ENCODE measurements at places on chromosomes 4 and X. TPM values are rescaled to one million over a fixed set of nuclear protein-coding genes. Genes with fewer than 3 reads are reported as not detected.

DNA sequence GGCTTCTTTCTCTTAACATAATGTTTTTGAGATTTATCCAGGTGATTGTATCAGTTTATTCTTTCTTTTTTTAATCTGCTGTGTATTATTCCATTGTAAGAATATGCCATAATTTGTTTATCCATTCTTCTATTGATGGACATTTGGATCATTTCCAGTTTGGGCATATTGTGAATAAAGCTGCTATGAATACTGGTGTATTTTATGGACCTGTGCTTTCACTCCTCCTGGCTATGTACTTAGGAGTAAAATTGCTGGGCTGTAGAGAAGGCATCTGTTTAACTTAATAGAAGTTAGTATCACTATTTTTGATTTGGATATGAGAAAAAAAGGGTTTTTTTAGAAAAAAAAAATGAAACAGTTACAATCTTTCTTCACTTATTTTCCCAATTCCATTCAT is 50.0 kb upstream of the FAM9C start:
- no peaks in the 10 kb centered on the region for H3K36me3 ChIP-seq
- peak overlapping the region; percentile 45 for H3K27ac ChIP-seq
- H3K4me1 ChIP-seq = peaks cover 7% of the 10 kb centered on the region
- DNase-seq = no peak
- H3K27me3 ChIP-seq = no peaks in the 10 kb centered on the region

GRCh38 chr4:117588771-117589170 is 445.5 kb upstream of the NDST3 start:
- no peaks in the 10 kb centered on the region for H3K36me3 ChIP-seq
- H3K27me3 ChIP-seq = no peaks in the 10 kb centered on the region
- DNase-seq = no peak
- H3K27ac ChIP-seq = no peak overlapping the region

DNA sequence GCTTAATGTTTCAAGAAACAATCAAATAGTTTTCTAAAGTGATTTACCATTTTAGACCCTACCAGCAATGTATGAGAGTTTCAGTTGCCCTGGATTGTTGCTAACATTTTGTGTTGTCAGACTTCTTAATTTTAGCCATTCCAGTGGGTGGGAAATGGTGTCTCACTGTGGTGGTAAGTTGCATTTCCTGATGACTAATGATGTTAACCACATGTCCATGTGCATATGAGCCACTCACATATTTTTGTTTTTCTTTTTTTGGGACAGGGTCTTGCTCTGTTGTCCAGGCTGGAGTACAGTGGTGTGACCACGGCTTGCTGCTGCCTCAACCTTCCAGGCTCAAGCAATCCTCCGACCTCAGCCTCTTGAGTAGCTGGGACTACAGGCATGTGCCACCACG is 48.3 kb downstream of the MED28 start:
- H3K36me3 ChIP-seq = no peaks in the 10 kb centered on the region
- no peaks in the 10 kb centered on the region for H3K4me1 ChIP-seq
- H3K4me3 ChIP-seq = no peak overlapping the region
- H3K27ac ChIP-seq = no peak overlapping the region
- no peak for DNase-seq
- no peaks in the 10 kb centered on the region for H3K27me3 ChIP-seq

- no peaks in the 10 kb centered on the region for H3K27me3 ChIP-seq
- no peaks in the 10 kb centered on the region for H3K36me3 ChIP-seq
- H3K4me3 ChIP-seq = no peak overlapping the region
- no peak for DNase-seq
- H3K27ac ChIP-seq = no peak overlapping the region
- no peaks in the 10 kb centered on the region for H3K4me1 ChIP-seq
Observed at GRCh38 chr4:168151327-168151726, 59.0 kb downstream of the ANXA10 start.

Gene DCX
- not detected for total RNA-seq

Gene CRMP1
- 1.8 TPM for total RNA-seq

DNA sequence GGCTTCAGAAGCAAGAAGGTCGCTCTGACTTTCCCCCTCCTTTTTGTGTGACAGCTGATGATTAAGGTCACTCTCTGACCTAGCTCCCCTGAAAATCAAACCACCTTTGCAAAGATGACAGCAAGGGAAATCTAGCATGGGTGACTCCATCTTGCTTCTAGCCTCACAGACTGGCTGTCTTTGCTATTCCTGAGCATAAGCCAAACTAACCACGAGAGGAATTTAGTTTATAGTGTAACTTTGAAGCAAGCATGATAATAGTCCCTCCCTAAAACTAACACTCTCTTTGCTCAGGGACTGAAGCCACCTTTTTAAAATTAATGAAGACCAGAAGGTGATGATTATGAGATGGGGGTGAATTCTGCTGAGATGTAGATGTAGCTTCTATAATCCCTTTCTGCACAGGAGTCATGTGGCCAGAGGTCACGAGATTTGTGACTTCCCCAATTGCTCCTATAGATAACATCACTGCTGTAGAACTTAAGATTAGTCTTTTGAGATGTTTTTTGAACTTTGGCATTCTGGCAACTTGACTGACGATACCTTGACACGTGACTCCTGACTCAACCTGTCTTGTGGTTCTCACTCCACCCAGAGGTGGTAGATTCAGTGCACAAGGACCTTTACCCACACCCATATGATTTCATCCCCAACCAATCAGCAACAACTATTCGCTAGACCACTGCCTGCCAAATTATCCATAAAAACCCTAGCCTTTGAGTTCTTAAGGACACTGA is 14.9 kb upstream of the PDE5A start:
- no peak overlapping the region for H3K27ac ChIP-seq
- DNase-seq = no peak
- no peak overlapping the region for H3K4me3 ChIP-seq

Gene PLRG1
- total RNA-seq = 18.4 TPM

Data from thoracic aorta (tissue), 2 donors.